ENCODE measurements at places on chromosomes 16 and 17.

DNA sequence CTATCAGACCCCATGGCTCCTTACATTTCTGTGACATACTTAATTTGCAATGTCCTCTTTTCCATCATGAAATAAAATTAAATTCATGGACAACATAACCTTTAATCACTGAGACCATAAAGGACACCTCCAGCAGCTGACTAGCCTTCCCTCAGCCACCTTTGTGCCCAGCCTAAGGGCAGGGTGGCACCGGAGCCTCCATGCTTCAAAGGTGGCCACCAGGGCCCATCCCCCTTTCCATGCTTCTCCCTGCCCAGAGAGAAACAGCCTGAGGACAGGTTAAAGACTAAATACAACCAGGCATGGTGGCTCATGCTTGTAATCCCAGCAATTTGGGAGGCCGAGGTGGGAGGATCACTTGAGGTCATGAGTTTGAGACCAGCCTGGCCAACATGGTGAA lies 94.3 kb downstream of the ADCY9 start:
- no peak for DNase-seq

GRCh38 chr17:65261152-65261551 lies 124.0 kb downstream of the RGS9 start:
- no peak for DNase-seq

DNA sequence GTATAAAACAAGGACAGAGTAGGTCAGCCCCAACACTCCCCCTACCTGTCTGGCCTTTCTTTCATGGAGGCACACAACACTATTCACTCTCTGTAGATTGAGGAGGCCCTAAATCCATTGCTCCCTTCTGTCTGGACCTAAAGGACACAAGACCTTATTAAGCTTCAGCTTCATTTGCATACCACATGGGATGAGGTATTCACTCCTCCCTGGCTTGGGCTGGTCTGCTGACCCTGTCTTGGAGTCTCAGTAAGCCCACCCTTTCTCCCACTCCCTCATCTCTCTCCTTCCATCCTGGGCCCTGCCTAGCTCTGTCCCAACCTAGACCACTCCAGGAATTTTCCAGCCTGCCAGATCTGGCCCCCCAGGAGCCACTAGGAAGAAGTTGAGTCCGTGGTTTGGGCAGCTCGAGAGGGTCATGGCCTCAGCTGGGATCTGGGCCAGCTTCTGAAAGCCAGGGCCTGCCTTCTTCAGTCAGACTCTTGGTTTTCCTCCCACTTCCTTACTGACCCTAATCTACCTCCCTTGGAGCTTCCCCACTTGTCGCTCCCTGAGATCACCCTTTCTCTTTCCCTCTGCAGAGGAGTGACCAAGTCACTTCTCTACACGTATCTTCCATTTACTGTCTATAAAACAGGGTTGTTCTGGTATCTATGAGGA lies 6.5 kb upstream of the LLGL1 start:
- peak; percentile 7 for DNase-seq

DNA sequence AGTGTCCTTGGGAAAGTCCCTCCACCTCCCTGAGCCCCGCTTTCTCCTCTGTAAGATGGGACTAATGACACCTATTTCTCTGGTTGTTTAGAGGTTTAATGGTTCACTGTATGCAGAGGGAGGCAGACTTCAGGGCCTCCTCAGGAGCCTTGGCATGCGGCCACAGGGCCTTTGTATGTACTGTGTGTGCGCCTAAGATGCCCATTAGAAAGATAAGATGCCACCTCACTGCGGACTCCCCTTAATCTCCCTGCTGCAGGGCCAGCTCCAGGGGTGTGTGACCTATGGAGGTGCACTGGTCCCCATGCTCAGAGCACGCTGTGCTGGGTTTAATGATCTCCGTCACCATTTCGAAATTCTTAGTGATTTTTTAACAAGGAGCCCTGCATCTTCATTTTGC lies 59.3 kb downstream of the TMEM235 start:
- DNase-seq: no peak

DNA sequence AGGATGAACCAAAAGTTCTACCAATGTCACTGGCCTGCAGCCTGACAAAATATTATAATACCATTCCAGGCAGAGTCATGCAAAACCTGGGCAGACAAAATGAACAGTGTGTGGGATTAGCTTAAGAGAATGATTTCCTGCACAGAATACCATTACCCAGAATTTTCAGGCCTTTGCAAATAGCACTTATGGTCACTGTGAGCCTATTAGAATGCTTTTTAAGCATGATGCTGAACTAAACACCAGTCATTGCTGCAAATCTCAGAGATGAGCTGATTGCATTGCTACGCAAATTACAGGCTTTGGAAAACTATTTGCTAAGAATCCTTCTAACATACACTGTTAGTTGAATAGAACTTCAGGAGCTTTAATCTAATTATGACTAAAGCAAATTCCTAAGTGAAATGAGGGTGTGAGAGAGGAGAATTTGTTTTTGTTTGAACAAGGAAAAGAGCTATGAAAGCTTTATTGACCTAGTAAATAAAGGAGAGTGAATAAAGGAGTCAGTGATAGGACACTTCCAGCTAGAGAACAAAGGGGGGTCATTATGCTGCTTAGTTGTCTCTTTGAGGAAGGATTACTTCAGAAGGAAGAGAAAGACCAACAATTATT lies 398.8 kb downstream of the HS3ST3B1 start:
- DNase-seq: no peak

DNA sequence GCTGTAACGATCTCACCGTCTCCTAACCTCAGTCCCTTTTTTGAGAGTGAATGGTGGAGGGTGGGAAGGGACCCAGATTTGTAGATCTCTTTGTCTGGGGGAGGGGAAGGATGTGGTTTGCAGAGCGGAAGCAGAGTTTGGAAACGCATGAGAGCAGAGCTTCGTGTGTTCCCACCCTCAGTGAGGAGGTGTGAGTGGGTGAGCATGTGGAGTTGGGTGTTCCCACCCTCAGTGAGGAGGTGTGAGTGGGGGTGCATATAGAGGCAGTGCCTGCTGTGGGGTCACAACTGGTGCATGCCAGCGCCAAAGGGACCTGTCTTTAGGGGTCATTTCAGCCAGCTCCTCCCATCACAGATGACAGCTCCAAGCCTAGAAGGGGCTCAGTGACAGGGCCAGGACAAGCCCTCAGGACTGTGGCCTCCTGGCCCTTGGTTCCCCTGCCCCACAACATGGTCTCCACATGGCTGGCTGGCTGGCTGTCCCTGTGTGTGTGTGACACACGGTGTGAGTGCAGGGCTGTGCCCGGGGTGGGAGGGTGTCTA lies 1.8 kb upstream of the CISD3 start:
- peak; percentile 50 for DNase-seq

DNA sequence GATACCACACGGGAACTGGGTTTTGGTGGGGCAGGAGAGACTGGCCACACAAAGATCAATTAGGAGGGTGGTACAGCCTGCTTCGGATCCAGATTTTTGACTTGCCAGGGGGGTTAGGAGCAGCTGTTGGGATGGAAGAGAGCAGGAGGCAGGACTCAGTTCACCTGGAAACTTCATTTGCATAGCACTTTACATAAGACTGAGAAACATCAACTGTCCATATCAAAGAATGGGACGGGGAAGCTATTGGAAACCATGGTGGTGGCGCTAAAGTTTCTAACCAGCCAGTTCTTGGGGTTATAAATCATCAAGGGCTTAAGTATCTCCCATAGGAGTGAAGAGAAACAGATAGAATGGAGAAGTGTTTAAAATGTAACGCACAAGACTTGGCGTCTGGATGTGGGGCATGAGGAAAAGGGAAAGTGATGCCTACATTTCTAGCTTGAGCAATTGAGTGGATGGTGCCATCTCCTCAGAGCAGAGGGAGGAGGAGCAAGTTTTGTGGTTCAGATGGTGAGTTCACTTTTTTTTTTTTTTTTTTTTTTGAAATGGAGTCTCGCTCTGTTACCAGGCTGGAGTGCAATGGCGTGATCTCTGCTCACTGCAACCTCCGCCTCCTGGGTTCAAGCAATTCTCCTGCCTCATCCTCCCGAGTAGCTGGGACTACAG lies 6.4 kb upstream of the SRCAP start:
- peak; percentile 26 for DNase-seq

DNA sequence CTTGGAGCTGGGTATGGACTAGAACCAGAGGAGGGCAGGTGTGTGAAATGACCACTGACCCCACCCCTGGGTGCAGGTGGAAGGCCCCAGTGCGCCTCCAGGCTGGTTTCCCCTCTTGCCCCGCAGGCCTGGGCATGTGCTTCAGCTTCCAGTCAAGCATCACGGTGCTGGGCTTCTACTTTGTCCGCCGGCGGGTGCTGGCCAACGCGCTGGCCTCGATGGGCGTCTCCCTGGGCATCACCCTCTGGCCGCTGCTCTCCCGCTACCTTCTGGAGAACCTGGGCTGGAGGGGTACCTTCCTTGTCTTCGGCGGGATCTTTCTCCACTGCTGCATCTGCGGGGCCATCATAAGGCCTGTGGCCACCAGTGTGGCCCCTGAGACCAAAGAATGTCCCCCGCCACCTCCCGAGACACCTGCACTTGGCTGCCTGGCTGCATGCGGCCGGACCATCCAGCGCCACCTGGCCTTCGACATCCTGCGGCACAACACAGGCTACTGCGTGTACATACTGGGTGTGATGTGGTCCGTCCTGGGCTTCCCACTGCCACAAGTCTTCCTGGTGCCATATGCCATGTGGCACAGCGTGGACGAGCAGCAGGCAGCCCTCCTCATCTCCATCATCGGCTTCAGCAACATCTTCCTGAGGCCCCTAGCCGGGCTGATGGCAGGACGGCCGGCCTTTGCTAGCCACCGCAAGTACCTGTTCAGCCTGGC lies 9.7 kb upstream of the ARMC7 start:
- no peak for DNase-seq

DNA sequence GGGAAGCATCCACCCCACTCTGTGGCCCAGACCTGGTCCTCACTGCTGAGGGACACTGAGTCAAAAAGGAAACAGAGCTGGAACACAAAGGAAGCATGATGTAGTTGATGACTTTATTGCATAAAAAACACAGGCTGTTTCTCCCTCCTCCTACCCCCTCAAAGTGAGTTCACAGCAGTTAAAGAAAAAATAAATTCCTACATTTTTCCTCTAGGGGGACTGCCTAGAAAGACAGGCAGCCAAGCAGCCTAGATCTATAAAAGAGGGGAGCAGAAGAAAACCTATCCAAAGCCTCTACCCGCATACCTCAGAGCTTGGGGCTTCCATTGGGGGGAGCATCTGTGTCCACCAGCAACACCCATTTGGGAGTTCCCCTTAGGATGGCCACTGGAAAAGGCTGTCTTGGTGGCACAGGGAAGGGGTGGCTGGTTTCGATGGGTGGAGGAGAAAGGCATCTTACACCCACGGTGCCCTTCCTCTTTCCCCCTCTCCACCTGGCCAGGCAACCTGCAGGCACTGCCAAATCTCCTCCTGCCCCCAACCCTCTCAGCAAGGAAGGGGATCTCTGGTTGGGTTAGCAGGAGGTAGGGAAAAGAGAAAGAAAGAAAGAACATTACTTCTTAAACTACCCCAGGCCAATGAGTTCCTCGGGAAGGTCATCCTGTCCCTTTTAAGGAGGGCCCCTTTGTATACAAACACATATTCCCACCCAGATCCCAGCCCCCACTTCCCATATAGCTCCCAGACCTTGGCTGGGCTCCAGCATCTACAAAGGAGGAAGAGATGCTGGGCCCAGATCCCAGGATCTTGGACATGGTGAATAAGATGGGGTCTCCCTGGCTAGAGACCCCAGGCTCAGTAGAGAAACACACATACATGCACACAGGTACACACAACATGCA lies 4.0 kb upstream of the SCRN2 start:
- peak; percentile 32 for DNase-seq

DNA sequence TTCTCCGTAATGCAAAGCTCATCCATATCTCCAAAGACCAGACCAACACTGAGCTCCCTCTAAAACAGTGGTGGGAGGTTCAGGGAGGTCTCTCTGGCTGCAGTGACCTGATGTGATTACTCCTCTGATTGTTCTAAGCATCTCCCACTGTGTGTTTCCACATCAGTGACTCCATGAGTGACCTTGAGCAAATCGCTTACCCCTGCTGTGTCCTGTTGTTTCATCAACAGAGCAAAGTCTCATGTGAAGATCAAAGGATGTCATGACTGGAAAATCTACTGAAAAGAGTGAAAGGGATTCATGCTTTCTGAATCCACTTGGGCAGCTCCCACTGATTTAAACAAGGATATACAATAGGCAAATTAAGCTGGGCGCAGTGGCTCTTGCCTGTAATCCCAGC lies 352.9 kb downstream of the TMEM114 start:
- DNase-seq: no peak

- DNase-seq: no peak
Observed at GRCh38 chr16:87710887-87711286, 54.9 kb downstream of the KLHDC4 start.

GRCh38 chr16:84595052-84595481 lies 22.8 kb downstream of the COTL1 start:
- no peak for DNase-seq

DNA sequence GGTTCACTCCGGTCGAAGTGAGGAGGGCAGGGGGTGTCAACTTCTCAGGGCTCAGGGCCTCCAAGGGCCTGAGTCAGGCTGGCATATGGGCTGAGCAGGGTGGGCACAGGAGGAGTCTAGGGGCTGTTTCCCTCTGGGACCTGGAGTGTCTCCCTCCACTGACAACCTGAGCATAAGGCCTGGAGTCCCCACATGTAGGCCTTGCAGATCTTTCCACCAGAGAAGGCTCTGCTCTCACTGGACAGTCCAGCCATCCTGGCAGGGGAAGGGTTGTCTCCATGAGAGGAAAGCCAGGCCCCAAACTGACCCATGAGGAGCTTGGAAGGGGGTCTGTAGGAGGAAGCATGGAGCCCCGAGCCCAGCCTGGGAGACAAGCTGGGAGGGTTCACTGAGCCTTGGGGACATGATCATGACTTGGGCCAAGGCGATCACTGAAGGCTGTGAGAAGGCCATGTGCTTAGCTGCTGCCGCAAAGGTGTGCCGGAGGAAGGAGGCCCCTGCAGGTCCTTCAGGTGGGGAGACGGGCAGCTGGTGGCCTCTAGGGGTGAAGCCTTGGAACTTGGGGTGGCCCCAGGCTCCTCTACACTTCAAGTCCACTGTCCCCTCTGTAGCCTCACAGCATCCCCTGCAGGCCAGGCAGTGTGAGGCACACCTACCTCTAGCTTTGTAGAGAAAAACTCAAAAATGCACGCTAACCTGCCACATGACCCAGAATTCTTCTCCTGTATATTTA lies 9.9 kb downstream of the CMTM2 start:
- DNase-seq: peak; percentile 70

DNA sequence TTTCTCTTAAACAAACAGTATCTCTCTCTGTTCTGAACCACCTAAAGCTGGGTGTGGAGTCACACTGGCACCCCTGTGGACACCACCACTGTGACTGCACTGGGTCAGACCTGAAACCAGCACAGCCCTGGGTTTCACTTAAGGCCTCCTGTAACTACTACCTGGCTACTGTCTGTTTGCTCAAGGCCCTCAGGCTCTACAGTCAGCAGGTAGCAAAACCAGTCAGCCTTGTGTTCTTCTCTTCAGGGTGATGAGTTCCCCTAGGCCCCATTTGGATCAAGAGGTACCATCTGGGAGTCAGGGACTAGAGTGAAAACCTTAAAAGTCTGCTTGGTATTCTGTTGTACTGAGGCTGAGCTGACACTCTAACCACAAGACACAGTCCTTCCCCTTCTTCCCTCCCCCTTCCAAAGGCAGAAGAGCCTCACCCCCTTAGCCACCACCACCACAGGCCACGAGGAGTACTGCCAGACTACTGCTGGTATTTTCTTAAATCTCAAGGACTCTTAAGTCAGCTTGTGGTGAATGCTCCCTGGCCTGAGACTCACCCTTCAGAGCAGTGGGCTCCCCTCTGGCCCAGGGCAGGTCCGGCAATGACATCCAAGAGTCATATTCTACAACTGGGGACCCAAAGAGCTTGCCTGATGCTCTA lies 153.2 kb upstream of the MON1B start:
- peak; percentile 34 for DNase-seq

GRCh38 chr16:66717112-66717675 lies 20.7 kb upstream of the CMTM4 start:
- peak; percentile 68 for DNase-seq

All from OCI-M1 (cell line).